Stimulated activated CD8-positive, alpha-beta memory T cell treated with anti-CD3 and anti-CD28 coated beads, Interleukin-15, amount 100 ng/mL, for 4 hours (primary cell): ENCODE measurements at places on chromosomes 5 and 9.

- no peak for DNase-seq
Measured at GRCh38 chr5:4019841-4020240, 424.2 kb downstream of the IRX1 start.

DNA sequence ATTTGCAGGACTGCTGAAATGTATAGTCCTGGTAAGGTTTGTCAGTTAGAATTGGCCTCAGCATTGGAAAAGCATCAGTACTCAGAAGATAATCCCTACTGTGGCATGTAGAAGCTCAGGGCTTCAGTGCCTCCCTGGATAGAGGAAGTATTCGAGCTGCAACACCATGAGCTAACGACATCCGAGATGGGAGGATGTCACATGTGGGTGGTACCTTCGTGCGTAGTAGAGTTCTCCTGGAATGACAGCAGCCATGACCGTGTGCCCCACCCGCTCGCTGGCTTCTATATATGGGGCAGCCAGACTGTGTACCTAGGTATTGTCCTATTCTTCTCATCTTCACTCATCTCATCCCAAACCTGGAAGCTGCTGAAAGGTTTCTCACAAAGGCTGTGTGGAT, 345.8 kb upstream of the KLF9 start:
- DNase-seq, result no peak

- no peak for DNase-seq
Measured at GRCh38 chr9:120559546-120559945, 20.4 kb downstream of the CDK5RAP2 start.

DNA sequence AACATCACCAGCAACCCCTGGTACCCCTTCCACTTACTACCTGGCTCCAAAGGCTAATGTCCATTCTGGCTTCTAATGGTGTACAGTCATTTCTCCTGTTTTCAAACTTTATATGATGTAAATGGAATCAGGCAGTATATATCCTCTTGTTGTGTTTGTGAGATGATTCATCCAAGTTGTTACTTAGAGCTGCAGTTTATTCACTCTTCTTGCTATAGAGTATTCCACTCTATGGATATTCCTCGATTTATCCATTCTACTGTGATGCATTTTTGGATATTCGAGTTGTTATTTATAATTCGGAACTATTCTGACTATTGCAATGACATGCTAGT, 32.4 kb downstream of the IRF1 start:
- no peak for DNase-seq

GRCh38 chr5:80516826-80517225, 28.9 kb downstream of the FAM151B start:
- no peak for DNase-seq

- no peak for DNase-seq
Measured at GRCh38 chr9:38153152-38153909, 84.3 kb upstream of the SHB start.

- no peak for DNase-seq
Measured at GRCh38 chr5:1643651-1644392, 120.1 kb upstream of the LPCAT1 start.

DNA sequence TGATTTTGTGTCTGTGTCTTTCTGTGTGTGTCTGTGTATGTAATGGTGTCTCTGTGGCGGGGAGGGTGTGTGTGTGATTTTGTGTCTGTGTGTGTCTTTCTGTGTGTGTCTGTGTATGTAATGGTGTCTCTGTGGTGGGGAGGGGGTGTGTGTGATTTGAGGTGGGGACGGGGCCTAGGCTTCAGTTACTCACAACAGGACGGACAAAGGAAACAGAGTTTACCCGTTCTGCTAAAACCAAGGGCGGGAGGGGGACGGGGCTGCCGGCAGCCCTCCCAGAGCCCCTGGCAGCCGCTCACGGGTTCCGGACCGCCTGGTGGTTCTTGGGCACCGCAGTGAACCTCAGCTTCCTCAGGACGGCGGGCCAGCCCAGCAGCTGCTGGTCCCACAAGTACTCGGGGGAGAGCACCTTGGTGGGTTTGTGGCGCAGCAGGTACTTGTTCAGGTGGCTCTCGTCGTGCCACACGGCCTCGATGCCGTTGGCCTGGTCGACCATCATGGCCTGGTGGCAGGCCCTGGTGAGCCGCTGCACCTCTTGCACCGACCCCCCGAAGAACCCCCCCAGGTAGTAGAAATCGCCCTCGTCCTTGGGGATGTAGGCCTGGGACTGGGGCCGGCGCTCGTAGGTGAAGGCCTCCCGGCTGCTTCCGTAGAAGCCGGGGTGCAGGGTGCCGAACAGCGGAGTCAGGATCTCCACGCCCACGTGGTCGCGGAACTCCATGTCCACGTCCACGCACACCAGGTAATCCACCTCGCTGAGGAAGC, 19.4 kb downstream of the ABO start:
- DNase-seq, result no peak

GRCh38 chr5:73044546-73044945, 75.8 kb upstream of the TMEM171 start:
- DNase-seq, result no peak

GRCh38 chr5:179322071-179323025, 22.9 kb downstream of the ADAMTS2 start:
- DNase-seq, result no peak

GRCh38 chr9:114806526-114806900, 674 bp upstream of the TNFSF15 start:
- no peak for DNase-seq

- DNase-seq, result no peak
Measured at GRCh38 chr5:139828207-139828895, 32.7 kb downstream of the PSD2 start.

GRCh38 chr5:80837679-80838078, 122.5 kb upstream of the RASGRF2 start:
- no peak for DNase-seq

- no peak for DNase-seq
Measured at GRCh38 chr5:123438244-123438643, 15.0 kb upstream of the CEP120 start.

DNA sequence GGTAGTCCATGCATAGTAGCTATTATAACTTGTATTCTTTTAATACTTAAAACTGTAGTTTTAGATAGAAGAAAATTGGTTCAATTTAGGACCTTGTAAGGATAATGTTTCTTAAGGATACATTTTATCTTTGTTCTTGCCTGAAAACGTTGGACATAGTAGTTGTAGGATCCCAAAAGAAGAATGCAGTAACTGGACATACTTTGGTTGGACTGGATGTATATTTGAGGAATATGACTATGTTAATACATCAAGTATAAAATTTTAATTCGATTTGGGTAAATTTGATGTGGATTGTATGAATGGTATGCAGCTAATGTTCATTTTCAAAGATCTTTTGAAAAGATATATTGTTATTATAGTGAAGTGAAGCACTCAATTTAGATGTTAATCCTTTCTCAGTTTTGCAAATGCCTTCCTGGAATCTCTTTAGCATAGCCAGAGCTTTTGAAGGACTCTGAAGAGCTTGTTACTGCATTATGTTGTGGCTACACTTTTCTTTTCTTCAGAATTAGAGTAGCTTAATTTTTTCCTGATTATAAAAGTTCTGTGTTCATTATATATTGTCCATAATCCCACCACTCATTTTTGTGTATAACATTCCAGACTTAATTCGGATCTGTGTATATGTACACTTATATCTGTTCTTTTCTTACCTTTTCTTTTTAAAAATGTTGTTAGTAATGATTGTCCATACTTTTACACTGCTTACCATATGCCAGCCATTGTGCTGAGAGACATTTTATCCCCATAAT, 41.2 kb downstream of the LRRTM2 start:
- DNase-seq, result no peak

DNA sequence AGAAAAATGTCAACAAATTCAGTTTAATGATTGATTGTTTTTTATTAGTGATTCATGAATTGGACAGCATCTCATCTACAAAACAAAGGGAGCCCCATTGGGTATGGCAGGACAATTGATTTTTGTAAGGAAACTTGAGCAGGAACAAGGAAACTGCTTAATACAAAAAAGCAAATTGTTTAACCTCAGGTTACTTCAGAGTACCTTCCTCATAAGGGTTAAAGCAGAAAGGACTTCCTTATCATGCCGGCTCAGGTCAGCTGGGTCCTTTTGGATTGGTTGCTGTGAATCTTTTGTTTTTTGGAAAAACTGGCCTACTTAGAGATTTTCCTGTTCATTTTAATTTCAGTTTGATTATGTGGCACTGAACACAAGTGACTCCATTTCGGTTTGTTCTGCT, 211.8 kb downstream of the ARRDC3 start:
- DNase-seq, result no peak

- no peak for DNase-seq
Measured at GRCh38 chr5:93079046-93079445, 502.0 kb downstream of the NR2F1-AS1 start.

GRCh38 chr5:135417083-135417482, 18.1 kb upstream of the MACROH2A1 start:
- no peak for DNase-seq

DNA sequence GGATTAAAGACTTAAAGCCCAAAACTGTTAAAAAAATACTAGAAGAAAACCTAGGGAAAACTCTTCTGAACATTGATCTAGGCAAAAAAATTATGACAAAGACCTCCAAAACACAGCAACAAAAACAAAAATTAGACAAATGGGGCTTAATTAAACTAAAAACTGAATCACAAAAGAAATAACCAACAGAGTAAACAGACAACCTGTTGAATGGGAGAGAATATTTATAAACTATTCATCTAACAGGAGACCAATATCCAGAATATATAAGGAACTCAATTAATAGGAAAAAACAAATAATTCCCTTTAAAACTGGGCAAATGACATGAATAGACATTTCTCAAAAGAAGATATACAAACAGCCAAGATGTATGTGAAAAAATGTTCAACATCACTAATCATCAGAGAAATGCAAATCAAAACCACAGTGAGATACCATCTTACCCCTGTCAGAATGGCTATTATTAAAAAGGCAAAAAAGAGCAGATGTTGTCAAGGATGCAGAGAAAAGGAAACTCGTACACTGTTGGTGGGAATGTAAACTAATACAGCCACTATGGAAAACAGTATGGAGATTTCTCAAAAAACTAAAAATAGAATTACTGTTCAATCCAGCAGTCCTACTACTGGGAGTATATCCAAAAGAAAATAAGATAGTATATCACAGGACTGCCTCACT, 50.2 kb upstream of the TLX3 start:
- DNase-seq, result no peak

- no peak for DNase-seq
Measured at GRCh38 chr5:74310997-74311930, 329.3 kb downstream of the ENC1 start.

- DNase-seq, result no peak
Measured at GRCh38 chr5:97888439-97888838, 705.4 kb upstream of the RIOK2 start.

DNA sequence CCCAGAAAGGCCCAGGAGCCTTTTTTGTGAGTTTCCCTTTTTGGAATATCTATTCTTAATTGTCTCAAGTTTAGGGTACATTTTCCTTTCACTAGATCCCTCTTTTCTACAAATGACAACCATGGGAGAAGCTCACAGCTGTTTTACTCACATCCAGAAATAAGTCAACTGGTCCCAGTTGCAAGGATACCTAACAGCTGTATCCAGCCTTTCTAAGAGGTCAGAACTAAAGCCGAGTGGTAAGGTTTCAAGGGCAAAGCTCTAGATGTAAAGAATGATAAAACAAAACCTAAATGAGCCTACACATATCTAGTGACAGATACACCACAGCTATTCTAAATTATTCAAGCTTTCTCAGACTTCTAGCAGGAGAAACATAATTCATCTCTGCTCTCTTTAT, 4.4 kb downstream of the FGF10 start:
- no peak for DNase-seq

DNA sequence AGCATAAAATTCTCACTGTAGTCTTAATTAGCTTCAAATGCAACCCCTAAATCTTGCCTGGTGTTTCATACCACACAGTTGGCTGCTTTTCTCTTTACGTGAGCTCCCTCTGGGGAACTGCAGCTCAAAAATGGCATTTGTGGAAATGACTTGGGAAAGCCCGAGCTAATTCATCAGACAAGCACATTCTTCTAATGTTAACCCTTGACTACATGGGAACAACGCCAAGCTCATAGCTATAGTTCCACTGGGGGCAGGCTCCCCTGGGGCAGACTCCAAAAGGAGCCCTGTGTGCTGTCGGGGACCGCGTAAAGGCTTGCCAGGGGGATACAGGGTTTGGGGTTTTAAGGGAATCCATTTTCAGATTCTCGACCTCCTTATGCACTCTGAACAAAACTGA, 301.4 kb upstream of the DAP start:
- DNase-seq, result no peak

- DNase-seq, result no peak
Measured at GRCh38 chr9:91647371-91647770, 223.7 kb upstream of the NFIL3 start.

DNA sequence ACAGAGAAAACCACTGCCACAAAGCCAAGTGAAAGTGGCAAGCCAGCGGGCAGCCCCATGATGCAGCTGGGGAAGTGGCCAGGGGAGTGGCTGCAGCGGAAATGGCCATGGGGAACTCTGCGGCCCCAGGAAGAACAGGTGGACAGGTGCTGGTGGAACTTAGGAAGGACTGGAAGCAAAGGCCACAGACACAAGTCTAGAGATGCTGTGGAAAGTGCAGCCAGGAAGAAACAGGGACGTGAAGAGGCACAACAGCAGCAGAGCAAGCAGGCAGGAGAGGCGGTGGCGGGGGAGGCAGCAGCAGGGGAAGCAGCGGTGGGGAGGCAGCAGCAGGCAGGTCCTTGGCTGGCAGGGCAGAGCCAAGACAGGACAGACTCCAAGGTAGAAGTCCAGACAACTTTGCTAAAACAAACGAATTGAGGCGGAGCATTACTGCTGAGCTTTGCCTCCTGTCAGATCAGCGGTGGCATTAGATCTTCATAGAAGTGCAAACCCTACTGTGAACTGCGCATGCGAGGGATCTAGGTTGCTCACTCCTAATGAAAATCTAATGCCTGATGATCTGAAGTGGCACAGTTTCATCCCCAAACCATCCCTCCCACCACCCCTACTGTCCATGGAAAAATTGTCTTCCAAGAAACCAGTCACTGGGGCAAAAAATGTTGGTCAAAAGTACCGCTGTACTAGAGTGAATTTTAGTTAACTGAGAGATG, 11.8 kb downstream of the SURF6 start:
- no peak for DNase-seq

- no peak for DNase-seq
Measured at GRCh38 chr9:109641372-109641659, 138.7 kb upstream of the PALM2AKAP2 start.

- no peak for DNase-seq
Measured at GRCh38 chr9:68851657-68852056, 146.6 kb downstream of the PIP5K1B start.

DNA sequence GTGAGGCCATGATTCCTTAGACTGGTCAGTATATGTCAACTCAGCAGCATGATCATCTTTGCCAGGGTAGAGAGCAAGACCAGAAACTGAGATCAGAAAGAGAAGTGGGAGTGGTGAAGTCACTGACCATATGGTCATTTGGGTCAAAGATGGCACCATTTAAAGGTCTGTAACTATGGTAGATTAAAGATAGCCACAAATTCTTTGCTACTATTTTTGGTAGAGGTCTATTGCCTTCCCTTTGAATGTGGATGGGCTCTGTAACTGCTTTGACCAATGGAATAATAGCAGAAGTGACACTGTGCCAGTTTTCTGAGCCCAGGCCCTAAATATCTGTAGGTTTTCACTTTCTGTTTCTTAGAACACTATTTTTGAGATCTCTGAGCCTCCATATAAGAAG, 117.6 kb downstream of the PCSK1 start:
- DNase-seq, result no peak

- DNase-seq, result no peak
Measured at GRCh38 chr9:93300585-93301081, 116.7 kb downstream of the WNK2 start.
